ENCODE measurements at places on chromosomes 1 and 21. TPM values are rescaled to one million over a fixed set of nuclear protein-coding genes. Genes with fewer than 3 reads are reported as not detected.

The CELA2B gene
- polyA plus RNA-seq = not detected

The FCRL3 gene
- polyA plus RNA-seq = not detected

The WDR47 gene
- 26.0 TPM for polyA plus RNA-seq

The TP73 gene
- 19.0 TPM for polyA plus RNA-seq

The SELL gene
- polyA plus RNA-seq = 4.7 TPM

The EDARADD gene
- polyA plus RNA-seq = 0.15 TPM

The STPG1 gene
- polyA plus RNA-seq = 15.7 TPM

The HFM1 gene
- polyA plus RNA-seq = 0.39 TPM

The CASQ1 gene
- 4.6 TPM for polyA plus RNA-seq

Data from brain (organoid and tissue), 16 donors.